NCI-H2171 treated with DMSO at 0.1 percent for 48 hours (cell line): ENCODE measurements at places on chromosomes 12 and 14.

- DNase-seq, result peak; percentile 81
These were observed at the start of gene B4GALNT1 for GRCh38 chr12:57632958-57633840. B4GALNT1 (minus strand) TSS chr12:57633201; CDS start chr12:57632132, 1,069 bp downstream.

DNA sequence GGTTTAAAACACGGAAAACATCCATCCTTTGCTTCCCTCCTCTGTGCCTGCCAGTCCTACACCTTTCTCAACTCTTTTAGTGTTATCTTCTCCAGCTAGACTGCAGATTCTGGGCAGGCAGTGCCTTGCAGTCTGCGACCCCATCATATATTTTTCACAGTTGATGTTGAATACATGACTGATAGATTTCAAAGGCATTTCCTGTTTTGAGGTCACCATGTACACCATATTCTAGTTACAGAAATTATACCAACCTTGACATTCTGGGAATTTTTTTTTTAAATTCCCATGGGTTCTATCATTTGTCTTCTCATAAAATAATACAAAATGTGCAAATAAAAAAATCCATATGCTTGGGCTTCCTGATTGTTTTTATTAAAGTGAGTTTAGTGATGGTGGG is 16.6 kb downstream of the SOCS2 start:
- DNase-seq, result no peak

DNA sequence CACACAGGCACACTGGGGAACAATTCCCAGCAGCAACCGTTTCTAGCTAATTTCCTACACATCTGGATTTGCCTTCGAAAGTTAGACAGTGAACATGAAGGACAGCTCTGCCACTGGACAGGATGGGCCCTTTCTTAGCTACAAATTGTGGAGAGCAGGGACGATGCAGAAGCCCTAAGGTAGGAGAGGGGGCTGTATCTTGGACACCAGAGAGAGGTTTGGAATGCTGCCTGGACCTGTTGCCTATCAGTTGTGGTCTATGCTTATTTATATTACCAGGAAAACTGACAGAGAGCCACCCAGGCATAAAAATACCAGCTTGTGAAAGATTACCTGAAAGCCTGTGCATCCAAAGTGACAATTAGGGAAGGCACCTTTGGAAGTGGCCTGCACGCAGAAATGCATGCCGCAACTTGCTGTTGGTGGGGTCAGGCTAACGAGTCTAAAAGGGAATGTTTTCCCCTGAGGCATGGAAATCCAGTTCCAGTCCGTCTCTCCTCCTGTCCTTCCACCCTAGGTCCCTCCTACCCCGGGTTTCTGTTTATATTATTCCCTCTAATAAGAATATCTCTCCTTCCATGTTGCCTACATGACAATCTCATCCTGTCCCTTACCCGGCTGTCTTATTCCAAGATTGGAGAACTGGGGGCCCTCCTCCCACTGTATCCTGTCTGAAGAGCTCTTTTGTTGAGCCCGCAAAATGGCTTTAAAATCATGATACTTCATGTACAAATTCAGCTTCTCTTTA is 60.2 kb downstream of the MDM2 start:
- peak; percentile 59 for DNase-seq

GRCh38 chr14:49545071-49545470 is 41.1 kb downstream of the RPS29 start:
- DNase-seq, result no peak

GRCh38 chr12:71684081-71684480 is 1.8 kb upstream of the TMEM19 start:
- no peak for DNase-seq

GRCh38 chr12:63912651-63913050 is 68.2 kb downstream of the SRGAP1 start:
- no peak for DNase-seq

GRCh38 chr12:32270818-32271710 is 128.3 kb upstream of the FGD4 start:
- DNase-seq, result no peak

- DNase-seq, result no peak
These were observed 283.5 kb downstream of the NELL2 start for GRCh38 chr12:44592626-44593025.

- no peak for DNase-seq
These were observed 196.6 kb downstream of the EGLN3 start for GRCh38 chr14:33754261-33754660.

- no peak for DNase-seq
These were observed 120.9 kb downstream of the SLC38A6 start for GRCh38 chr14:61101803-61102548.

- DNase-seq, result no peak
These were observed 145.8 kb downstream of the SLC8A3 start for GRCh38 chr14:70043001-70043400.

DNA sequence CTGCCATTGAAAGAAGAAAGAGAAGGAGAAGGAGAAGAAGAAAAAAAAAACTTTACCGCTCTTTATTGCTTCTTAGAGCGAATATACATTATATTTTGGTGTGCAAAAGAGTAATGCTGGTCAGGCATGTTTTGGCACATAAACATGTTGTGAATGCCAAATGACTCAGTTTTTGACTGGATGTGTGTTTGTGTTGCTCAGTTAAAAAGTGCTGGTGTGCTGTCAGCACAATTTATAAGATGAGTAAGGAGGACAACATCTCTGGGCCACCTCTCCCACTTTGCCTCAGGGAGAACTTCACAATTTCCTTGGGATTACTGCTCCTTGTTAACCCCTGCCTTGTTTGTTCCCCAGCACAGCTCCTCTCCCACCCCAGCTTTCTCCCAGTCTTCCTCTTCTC is 584.8 kb downstream of the ETNK1 start:
- DNase-seq, result no peak

DNA sequence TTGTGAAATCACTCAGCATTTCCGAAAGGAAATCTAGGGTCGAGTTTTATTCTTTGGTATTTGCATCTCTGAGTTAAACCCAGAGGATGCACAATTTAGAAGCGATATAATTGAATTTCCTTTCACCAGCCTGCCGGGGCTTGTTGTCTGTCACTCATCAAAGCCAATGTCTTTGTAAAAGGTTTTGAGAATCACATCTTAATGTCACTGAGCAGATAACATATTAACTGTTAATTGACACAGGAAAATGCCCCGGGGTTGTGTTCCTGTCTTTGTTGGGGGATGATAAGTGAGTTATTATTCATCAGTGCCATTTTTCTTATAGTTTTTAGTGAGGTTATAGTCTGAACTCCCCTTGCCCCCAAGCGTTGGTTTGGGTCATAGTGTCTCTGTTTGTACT is 73.4 kb downstream of the DUSP6 start:
- no peak for DNase-seq

DNA sequence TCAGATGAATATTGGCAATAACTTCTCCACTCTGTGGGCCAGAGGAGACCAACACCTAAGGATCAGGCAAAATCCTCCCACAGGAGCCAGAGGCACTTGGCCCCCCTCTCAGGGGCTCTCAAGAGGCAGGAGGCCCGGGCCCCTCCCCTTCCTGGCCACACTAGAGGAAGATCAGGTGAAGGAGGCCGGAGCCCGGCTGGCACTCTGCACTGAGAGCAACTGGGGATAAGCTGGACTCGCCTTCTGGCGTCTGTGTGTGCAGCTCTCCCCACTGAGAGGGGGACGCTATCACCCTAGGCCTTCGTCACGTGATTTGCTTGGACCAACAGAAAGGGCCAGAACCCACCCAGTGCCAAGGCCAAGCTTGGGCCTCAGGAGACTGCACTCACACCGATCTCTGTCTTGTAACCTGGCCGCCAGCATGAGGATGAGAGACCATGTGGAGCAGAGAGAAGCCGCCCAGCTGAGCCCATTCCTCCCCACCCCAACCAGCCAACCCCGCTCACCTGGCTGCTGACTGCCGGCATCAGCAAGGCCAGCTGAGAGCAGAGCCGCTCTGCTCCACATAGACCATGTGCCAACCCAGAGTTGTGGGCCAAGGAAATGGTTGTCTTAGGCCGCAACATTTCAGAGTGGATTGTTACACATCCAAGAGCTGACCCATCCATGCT is 64.0 kb downstream of the NOC4L start:
- no peak for DNase-seq

DNA sequence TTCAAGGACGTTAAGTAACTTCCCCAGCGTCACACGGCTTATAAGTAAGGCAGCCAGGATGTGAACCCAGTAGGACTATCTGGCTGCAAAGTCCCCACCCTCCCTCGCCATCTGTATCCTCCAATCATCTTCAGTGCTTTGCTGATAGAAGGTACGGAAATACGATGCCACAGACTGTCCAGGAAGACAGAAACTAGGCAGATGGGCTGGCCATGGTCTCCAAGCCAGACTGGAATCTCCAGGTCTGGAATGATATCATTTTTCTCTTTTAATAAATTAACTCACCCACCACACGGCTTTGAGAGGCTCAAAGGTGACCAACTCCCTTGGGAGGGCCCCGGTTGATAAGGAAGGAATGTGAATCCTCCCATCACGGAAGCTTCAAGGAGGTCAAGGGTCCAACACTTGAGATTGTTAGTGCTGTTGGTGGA is 16.3 kb upstream of the BDKRB1 start:
- no peak for DNase-seq

- DNase-seq, result no peak
These were observed 29.7 kb upstream of the INSM2 start for GRCh38 chr14:35504260-35504659.

DNA sequence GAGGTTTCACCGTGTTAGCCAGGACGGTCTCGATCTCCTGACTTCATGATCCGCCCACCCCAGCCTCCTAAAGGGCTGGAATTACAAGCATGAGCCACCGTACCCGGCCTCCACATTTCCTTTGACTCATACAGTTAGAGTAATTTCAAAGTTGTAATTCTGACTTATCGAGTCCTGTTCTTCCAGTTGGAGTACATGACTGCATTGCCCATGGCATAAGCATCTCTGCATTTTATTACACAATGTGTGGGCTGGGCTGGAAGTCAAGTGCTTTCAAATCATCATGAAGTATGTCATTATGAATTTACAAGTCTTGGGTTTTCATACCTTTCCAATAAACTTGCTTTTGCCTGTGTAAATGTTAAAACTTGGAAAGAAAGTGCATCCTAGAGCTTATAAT is 1295.7 kb upstream of the FLRT2 start:
- no peak for DNase-seq

- no peak for DNase-seq
These were observed 542 bp downstream of the PXN start for GRCh38 chr12:120264904-120265472.

- DNase-seq, result no peak
These were observed 312.9 kb downstream of the MED13L start for GRCh38 chr12:115964626-115965025.

- no peak for DNase-seq
These were observed 1311.5 kb downstream of the TMEM121 start for GRCh38 chr14:106837870-106838269.

DNA sequence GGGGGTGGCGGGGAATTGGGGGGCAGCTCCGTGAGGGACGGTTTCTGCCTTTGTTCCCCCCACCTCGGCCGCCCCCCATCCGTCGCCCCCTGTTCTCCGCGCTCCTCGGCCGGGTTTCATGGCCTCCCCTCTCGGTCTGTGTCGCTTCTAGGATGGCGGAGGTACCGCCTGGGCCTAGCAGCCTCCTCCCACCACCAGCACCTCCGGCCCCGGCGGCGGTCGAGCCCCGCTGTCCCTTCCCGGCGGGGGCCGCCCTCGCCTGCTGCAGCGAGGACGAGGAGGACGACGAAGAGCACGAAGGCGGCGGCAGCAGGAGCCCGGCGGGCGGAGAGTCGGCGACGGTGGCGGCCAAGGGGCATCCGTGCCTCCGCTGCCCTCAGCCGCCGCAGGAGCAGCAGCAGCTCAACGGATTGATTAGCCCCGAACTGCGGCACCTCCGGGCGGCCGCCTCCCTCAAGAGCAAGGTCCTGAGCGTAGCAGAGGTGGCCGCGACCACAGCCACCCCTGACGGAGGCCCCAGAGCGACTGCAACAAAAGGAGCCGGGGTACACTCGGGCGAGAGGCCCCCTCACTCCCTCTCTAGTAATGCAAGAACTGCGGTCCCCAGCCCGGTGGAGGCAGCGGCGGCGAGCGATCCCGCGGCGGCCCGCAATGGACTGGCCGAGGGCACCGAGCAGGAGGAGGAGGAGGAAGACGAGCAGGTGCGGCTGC is 575 bp downstream of the NAA30 start:
- peak; percentile 58 for DNase-seq

DNA sequence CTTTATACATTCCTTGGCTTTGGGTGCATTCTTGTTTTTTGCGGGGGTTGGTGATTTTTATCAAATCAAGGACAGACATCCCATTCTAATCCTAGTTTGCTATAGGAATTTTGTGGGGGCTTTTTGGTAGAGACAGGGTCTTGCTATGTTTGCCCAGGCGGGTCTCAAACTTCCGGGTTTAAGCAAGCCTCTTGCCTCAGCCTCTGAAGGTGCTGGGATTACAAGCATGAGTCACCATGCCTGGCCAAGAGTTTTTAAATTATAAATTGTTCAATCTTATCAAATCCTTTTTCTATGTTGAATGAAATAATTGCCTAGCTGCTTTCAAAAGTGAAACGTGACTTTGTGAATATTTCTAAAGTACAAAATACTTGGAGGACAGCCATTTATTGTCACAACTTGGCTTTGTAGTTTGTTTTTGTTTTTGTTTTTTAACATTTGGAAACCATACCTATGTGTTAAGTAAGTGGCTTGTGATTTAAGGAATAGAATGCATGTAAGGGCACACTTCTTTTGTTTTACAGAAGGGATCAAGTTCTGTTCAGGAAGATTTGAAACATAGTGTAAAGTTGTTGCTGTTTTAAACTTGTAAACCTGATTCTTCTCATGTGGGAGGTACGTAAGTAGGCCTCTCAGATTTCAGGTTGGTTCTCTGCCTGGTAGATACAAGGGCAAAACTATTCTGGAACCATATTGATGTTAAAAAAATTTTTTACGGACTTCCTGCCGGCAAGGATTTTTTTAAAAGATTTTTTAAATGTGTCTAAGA is 13.4 kb downstream of the MARK3 start:
- DNase-seq, result no peak

DNA sequence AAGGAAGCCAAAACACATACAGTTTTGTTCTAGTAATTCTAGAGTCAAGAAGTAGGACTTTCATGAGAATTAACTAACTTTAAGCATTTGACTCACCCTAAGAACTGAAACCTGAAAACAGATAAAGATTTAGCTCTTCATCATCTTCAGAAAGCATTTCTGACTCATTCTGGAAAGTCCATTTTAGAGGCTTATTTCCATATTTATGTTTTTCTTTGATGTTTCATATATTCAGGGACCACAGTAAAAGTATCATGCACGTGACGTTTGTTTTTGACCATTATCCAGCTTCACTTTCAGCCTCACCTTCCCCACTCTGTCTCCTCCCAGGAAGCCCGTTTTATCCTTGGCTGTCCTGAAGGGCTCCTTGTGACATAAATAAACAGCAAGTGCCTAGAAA is 79.2 kb downstream of the MDGA2 start:
- DNase-seq, result no peak

DNA sequence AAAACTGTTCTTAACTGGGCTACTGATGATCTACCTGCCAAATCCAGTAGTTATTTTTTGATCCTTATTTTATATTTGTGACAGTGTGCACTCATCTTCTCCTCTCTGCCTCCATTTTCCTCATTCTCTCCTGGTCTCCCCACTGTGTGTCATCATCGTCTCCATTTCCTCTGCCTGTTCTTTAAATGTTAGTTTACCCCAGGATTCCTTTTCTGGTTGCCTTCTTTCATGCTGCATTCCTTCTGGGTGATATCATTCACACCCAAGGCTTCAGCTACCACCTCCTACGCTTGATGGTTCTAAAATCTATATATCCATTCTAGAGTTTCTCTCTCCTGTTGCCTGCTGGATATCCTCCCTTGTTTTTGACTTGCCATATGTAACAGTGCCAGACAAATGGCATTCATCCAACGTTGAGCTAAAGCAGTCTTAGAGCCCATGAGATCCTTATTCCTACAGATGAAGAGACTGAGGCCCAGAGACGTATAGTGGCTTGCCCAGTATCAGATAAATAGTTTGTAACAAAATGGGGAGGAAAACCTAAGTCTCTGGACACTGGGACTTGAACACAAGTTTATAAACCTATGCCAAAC is 109.5 kb downstream of the DIP2B start:
- no peak for DNase-seq

GRCh38 chr12:8860165-8860961 is 37.9 kb downstream of the A2ML1 start:
- DNase-seq, result no peak
